ENCODE measurements at places on chromosomes 11 and 22.

GRCh38 chr11:14262271-14262846 lies 96.6 kb downstream of the RRAS2 start:
- no peak for DNase-seq

GRCh38 chr11:45525393-45525792 lies 140.0 kb downstream of the CHST1 start:
- DNase-seq: no peak

GRCh38 chr11:42528911-42529310 lies 782.9 kb upstream of the API5 start:
- DNase-seq: no peak

- no peak for DNase-seq
Observed at GRCh38 chr11:83004746-83005556, 66.7 kb downstream of the RAB30 start.

- DNase-seq: no peak
Observed at GRCh38 chr11:112885744-112886433, 75.3 kb upstream of the NCAM1 start.

Data from WTC11 (cell line).